Activated T-helper 17 cell treated with anti-CD3 and anti-CD28 coated beads, Interleukin-2, amount 50 U/mL, for 72 hours (primary cell): ENCODE measurements at places on chromosomes 5 and 9.

GRCh38 chr9:107266624-107267368 lies 16.3 kb upstream of the RAD23B start:
- ATAC-seq: no peak

GRCh38 chr5:1765141-1765879 lies 34.3 kb downstream of the MRPL36 start:
- no peak for ATAC-seq

GRCh38 chr9:106757514-106757913 lies 105.5 kb upstream of the ZNF462 start:
- no peak for ATAC-seq

DNA sequence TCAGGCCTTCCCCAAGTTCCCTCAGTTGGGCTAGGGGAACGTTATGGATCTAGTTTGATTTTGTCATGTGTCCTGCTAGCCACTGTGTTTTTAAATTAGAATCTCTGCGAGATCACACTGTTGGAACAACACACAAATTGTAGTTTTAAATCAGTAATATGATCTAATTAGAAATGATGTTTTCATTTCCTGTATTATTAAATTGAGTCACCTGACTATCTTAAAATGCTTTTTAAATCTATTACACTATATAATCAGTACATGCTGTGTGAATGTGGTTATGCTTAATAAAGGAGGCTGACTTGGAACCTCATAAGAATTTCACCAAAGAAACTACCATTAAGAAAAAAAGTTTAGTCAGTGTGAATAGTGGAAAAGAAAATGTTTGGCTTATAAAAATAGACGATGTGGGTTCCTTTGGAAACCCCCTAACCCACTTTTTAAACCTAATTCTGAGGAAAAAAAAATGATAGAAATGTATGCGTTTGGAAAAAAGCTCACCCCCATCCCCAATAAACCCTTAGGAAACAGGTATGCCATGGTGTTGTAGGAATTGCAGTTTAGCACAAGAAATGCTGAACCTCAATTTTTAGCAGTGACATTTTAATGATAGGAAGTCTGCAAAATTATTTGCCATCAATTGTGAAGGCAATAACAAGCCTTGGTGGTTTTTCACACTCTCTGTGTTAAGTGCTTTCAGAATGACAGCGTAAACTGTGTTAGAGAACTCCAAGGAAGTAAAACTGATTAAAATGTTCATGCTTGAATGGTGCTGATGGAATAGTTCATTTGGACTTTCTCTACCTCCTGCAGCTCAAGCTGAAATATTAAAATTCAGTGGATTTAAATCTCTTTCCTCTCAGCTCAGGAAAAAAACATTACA lies 59.0 kb downstream of the TLE4 start:
- peak; percentile 81 for ATAC-seq

DNA sequence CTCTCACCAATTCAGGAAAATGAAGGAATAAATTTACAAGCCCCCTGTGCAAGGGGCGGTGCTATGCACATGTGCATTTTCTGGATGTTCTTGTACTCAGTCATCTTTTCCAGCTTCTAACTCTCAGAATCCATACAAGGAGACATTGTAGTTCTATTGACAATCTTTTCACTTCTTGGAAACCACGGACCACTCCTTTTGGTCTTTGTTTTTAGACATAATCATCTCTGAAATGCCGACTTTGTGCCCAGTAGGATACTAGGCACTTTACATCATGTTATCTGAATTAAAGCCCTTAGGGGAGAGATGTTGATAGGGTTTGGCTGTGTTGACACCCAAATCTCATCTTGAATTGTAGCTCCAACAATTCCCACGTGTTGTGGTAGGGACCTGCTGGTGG lies 322.6 kb upstream of the WWC1 start:
- no peak for ATAC-seq

- no peak for ATAC-seq
These were observed 7.3 kb upstream of the RAI14 start for GRCh38 chr5:34648840-34649158.

DNA sequence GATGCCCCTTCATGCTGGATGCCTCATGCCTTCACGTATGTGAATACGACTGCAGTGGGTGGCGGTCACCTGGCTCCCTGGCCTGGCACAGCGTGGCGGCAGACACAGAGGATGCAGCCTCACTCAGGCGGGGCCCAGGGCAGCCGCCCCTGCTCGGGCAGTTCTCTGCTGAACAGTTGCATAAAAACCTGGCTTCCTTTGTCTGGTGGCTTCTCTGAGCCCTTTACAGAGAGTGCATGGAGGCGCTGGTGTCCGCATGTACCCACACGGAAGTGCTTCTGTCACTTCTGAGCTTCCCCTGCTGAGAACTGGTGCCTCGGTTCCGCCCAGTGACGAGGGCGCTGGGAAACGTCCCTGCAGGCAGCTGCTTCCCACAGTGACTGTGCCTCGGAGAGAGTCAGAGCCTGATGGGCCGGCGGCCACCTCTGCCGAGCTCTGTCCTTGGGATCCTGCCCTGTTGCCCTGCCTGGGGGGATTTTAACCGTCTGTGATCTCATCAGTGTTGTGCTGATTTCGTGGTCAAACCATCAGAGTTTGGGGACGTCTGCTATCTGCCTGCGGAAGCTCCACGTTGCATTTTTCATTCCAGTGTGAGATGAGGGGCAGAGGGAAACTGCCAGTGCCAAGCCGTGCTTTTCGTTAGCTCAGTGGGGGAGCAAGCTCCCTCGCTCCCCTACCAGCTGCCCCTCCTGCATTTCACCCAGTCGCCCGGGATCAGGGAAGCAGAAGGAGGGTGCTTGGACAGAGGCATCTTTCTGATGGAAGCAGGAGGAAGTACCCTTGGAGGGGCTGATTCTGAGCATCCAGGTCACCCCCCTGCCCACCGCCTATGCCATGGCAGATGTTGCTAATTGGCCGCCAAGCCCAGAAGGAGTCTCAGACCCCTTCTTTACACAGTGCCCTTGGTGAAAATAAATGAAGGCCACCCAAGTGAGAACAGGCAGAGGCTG lies 153.0 kb upstream of the COL5A1 start:
- no peak for ATAC-seq

DNA sequence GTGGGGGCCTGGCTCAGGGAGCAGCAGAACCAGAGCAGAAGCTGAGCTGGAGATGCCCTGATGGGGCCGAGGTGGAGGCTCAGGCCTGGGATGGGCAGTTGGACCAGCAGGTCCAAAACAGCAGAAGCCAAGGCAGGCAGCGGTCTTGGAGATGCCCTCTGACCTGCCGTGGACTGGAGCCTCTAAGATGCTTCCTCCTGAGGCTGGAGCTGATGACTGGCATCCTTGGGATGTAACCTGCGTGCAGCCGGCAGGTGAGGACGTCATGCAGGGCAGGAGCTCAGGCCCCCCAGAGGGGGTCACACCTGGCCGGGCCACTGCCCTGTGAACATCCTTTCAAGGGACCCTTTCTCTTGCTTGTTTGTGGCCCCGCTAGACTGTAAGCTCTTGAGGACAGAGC lies 162.0 kb downstream of the RGS3 start:
- no peak for ATAC-seq

DNA sequence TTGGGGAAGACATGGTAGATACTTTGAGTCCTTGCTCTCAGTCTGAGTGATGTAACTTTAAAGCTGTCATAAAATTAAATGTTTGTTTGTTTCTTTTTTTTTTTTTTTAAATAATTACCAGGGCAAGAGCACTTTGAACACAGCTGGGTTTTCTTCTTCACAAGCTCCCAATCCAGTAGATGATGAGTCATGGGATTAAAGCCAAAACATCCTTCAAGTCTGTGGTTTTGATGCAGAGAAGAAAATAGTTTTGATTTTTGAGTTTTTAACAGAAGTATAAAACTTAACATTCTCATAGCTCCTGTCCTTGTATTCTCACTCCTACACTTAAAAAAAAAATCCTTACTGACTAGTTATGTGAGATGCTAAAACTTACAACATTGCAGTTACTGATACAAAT lies 34.8 kb upstream of the IL31RA start:
- no peak for ATAC-seq

DNA sequence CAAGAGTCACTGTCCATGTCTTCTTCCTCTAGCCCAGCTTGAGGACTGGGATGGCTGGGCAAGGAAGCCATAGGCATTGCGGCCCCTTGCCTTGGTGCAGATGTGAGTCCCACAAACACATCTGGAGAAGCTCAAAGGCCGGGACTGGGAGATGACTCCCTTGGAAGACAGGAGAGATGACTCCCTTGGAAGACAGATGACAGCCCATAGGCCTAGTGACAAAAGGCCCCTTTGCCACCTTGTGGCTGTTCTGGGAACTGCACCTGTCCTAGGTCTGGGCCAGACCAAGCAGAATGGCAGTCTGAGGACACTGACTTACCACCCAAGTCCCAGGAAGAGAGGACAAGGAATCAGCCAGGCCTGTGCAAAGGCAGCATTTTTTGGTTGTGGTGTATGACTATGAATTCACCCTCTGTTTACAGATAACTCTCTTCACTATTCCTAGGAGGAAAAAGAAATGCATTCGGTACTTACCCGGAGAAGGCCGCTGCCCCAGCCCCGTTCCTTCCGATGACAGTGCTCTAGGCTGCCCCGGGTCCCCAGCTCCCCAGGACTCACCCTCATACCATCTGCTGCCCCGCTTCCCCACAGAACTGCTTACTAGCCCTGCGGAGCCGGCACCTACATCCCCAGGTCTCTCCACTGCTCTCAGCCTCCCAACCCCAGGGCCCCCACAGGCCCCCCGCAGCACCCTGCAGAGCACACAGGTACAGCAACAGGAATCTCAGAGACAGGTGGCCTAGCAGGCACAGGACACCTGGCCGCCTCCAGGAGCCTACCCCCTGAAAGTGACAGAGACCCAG lies 30.8 kb downstream of the SKP1 start:
- peak; percentile 86 for ATAC-seq

DNA sequence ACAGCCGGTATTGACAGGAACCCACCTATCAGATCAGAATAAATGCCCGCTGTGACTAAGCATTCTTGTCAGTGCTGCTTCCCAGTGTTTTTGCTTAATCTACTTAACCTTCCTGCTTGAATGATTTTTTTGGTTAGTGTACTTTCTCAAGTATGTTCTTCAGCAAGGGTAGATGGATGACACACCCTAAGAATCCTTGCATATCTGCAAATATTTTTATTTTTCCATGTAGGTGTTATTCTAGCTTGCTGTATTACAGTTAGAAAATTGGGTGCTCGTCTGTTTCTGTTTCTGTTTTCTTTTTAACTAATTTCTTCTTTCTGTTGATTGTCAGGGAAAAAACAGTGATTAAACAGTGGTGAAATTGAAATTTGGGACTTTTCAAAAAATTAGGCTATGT lies 64.5 kb downstream of the SEC61B start:
- ATAC-seq: no peak

GRCh38 chr5:90549729-90550275 lies 8.8 kb upstream of the ADGRV1 start:
- ATAC-seq: no peak

DNA sequence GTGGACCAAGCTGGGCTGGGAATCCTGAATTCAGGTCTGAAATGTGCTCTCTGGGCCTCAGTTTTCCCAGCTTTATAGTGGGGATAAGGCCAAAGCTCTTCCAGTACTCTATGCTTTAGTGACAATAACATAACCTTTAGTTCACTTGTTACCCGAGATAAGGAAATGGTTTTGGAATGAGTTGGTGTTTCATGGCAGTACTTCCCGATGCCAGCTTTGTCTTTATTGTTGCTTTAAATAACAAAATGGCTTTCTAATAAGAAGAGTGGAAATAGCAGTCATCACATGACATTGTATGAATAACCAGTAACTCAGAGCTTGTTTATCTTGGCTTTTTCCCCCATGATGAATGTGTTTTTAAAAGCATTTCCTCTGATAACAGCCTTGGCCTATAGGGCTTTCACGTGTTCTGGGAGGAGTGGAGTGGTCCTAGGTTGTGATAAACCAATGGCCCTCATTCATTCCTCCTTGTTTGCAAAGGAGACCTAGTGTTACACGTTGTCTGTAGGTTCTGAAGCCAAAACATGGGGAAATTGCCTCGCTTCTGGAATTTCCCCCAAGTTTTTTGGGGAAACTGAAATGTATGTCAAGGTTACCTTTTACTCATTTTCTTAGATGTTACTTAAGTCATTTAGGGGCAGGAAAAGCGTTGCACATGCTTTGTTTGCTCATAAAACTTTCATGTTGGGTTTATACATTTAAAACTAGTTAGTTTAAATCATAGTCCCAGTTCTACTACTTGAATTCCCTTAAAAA lies 53.7 kb downstream of the ZNF618 start:
- no peak for ATAC-seq

- no peak for ATAC-seq
These were observed 23.6 kb downstream of the FOCAD start for GRCh38 chr9:20707708-20708107.

DNA sequence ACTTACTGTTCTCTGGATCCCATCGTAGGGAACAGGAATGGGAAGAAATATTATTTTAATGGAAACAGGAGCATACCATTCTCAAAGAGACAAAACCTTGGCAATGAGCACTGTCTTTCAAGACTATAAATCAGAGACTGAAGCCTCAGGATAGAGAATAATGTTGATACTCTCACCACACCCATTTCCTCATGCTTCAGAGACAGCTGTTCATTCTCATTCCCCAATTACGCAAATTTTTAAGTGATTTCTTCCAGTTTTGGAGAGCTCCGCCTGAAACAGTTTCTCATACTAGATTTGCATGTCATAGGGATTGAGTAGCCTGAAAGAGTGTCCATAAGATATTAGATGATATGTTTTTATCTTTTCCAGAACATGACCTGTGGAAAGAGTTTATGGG lies 290.5 kb upstream of the RASA1 start:
- ATAC-seq: no peak

DNA sequence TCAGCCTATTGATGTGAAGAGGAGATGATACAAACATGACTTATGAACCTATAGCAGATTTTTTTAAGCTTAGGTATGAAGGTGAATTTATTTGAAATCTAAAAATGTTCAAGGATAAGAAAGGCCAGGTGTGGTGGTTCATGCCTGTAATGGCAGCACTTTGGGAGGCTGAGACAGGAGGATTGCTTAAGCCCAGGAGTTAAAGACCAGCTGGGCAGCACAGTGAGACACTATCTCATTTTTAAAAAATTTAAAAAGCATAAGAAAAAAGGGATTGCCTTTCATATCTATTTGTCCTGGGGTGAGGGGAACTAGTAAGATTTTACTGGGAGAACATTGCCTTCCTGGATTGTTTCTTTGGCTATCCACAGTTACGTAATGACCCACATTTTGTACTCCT lies 40.8 kb upstream of the SRP19 start:
- ATAC-seq: no peak

GRCh38 chr5:168964182-168964581 lies 336.8 kb downstream of the SLIT3 start:
- no peak for ATAC-seq

DNA sequence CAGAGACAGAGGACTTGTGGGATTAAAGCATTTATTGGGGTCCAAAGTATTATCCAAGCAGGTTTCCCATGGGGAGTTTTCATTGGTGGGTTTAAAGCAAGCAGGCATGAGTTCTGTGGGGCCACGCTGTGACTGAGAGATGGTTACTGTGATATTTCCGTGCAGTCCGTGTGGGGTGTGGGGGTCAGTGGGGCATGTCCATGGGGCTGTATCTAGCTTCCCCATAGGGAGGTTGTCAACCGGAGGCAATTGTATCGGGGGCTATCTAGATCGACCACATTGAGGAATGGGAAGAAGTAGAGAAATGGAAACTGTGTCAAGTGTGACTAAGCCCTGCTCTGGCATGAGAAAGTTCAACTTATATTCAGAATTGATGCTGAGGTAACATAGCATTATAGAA lies 7.1 kb upstream of the RPS23 start:
- no peak for ATAC-seq

- peak; percentile 61 for ATAC-seq
These were observed at the start of the genes NDOR1 and TMEM203 for GRCh38 chr9:137205126-137206069. Gene NDOR1 (plus strand): TSS chr9:137205700. CDS start chr9:137205778, 78 bp downstream. Gene TMEM203 (minus strand): TSS chr9:137205648. CDS start chr9:137205414, 234 bp downstream.

GRCh38 chr9:36987891-36988290 lies 46.2 kb downstream of the PAX5 start:
- peak; percentile 77 for ATAC-seq
